Mucosa of gallbladder (tissue), 1 donor: ENCODE measurements at places on chromosomes 5 and 9.

- no peak for DNase-seq
Measured at GRCh38 chr5:63213256-63213655, 634.6 kb downstream of the LRRC70 start.

GRCh38 chr5:107719034-107719606 lies 48.4 kb upstream of the EFNA5 start:
- DNase-seq: no peak

DNA sequence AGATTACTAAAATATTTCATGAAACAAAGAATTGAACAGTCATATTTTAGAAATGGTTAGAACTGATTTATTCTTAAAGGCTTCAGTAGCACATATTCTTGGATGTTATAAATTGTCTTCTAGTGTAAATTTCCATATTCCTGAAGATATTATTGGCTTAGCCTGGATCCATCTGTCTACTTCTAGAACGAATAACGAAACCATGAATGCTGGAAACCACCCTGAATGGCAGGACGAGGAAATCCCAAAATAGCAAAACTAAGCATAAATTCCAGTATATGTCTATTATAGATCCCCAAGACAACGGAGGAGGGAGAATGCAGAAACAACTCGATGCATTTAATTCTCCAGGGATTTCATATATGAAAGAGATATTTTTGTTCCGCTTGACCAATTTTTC lies 2191.0 kb upstream of the ACO1 start:
- DNase-seq: no peak

DNA sequence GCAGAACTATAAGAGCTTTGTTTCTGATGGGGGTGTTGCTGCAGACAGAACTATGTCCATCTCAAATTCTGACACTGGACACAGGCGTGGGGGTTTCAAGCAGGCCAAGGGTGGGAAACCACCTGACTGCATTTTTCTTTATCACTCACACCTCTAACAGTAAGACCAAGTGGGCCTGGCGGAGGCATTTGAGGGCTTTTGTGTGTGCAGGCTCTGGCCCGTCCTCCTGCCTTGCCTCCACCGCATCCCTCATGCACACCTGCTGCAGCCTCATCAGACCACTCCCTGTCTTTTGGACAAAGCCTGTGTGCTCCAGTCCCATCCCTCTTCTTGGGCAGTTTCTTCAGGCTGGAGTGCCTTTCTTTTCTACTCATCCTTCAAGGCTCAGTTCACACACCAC lies 7.9 kb downstream of the OR13J1 start:
- no peak for DNase-seq

GRCh38 chr5:173670130-173670651 lies 53.7 kb upstream of the BOD1 start:
- no peak for DNase-seq

DNA sequence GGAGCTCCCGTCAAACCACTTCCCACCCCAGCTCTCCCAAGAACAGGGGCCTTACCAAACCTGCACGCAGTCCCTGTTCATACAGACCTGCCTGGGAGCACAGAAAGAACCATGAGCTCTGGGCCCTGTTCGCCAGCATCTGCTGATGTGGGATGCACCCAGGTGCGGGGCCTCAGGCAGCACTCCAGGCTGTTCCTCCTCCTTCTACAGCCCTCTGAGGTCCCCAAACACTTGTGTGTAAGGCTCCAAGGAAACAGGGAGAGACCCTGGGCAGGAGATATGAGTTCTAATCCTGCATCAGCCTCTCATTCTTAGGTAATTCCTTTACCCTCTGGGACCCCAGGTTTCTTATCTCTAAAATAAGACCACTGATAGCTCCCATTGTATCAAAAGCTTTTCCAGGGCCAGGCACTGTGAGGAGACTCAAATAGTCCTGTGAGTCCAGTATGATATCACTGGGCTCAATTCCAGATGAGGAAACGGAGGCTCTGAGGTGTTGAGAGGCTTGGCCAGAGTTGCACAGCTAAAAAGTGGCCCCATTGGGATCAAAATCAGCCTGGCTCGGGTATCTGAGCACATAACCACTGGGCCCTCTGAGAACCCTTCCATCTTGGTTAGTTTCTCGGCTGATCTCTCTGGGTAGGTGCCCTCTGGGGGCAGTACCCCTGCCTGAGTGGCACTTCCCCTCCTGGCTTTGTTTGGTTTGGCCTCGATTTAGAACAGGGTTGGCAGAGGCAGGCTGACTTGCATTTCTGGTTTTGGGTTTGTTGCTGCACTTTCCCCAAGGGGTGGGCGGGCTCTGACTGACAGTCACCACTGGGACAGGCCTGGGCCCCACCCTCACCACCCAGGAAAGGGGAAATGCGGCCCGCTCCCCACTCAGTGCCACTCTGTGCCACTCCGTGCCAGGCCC lies 116.8 kb downstream of the RGS3 start:
- DNase-seq: peak; percentile 91

DNA sequence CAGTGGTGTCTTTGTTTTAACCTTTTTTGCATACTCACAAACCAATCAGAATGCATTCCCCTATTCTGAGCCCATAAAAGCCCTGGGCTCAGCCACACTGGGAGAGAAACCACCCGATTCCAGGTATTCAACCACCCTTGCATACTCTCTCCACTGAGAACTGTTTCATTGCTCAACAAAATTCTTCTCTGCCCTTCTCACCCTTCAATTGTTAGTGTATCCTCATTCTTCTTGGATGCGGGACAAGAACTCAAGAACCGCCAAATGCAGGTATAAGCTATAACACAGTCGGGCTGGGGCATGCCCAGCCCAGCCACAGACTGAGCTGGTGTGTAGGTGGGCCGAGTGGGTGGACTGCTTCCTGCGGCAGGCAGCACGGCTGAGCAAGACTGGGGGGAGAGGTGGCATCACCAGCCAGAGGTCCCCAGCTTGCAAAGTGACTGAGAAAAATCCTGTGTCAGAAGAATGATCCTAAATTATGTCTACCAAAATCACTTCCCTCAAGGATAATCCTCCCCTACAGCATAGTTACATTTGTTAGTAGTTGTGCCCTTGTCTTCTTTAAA lies 141.0 kb downstream of the SSBP2 start:
- no peak for DNase-seq

DNA sequence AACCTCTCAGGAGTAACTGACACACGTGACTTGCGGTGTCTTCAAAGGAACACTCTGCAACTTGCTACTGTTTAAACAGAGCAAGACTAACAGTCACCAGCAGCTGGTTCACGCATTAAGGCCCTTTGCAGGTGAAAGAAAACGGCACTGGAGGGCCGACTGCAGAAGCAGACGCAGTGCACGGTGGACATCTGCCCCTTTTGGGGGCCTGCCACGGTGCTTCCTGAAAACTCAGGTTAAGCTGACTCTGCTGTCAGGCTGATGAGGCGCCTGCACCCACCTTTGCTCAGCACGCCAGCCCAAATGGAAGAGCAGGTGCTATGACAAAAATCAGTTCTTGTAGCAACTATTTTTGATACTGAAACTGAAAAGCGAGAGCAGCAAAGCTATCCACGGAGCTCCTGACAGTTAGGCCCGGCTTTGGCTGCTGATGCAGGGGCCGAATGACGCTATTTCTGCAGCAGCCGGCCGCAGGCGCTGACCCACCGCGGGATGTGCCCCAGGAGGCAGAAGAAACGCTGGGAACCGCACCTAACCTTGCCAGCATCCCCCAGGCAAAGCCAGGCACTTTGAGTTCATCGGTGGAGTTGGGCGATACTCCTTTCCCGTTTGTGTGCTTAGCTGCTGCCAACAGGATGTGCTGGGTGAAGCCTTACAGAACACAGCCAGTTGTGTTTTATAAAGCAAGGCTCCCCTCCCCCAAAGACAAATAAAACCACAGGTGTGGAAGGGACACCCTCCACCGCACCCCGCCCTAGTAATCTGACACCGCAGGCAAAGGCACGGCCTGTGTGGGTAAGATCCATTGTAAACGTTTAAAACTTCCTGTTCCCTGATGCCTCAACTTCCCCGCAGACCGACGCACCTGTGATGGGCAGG lies 21.1 kb upstream of the TERT start:
- DNase-seq: peak; percentile 85
